ENCODE measurements at places on chromosomes 7 and 10.

DNA sequence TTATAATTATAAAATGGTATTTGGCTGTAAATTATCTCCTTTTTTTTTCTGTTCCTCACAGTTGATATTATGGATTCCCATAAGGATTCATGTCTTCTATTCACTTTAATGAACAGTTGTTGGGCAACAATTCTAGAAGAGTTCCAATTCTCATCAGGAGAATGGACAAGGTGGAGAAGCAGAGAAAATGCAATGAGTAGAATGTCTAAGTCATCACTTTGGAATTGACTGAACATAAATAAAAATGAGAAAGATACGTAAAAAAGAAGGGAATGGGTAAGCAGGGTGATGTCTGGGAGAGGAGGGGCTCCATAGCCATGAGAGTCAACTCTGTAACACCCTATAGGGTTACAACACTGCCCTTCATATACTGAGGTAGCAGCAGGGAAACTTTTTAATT lies 1.8 kb upstream of the CAV2 start:
- no peak for DNase-seq

GRCh38 chr7:45987521-45988290 lies 66.6 kb upstream of the IGFBP3 start:
- DNase-seq, result no peak

DNA sequence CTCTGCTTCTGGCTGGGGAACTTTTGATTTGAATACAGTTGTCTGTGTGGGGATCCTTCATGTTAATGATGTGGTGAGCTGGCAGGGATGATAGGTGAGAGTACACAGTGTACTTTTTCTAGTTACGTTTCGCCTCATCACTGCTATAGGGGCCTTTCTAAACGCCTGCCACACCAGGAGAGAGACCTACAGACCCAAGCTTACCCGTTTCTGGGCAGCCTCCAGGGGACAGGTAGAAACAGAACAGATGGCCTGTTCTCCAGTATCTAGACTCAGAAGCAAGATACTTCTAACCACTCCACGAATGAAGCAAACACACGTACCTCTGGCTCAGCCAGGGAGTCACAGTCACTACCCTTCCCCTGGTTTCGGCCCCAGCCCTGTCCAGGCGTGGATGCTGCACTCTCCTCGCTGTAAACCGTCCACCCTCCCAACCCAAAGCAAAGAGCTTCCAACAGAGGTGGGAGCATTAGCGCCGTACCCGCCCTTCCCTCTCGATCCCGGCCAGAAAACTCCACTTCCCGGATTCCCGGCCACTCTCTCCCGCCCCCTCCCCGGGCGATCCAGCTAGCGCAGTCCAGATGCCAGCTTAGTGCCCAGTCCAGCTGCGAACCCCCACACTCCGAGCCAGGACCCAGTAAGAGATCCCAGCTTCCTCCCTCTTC lies 1.2 kb downstream of the CCDC6 start:
- DNase-seq, result no peak

- no peak for DNase-seq
Measured at GRCh38 chr7:4277936-4278335, 404.2 kb upstream of the FOXK1 start.

GRCh38 chr10:124044143-124044862 lies 49.1 kb downstream of the CHST15 start:
- DNase-seq, result no peak

DNA sequence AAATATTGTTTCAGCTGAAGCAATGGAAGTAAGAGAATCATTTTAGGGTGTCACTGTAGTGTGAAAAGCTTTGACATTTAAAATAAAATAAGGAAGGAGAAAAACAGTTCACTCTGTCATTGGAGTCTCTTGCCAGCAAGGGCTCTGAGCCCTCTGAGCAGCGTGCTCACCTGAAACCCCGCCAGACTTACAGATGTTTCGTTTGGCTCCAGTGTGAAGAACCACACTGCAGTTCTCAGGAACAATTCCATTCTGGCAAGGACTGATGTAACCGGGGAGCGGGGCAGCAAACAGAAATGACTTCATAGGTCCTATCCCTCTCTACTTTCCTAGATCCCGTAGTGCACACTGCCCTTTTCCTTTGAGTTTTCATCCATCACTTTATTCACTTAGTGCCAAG lies 164.3 kb downstream of the CELF2 start:
- no peak for DNase-seq

DNA sequence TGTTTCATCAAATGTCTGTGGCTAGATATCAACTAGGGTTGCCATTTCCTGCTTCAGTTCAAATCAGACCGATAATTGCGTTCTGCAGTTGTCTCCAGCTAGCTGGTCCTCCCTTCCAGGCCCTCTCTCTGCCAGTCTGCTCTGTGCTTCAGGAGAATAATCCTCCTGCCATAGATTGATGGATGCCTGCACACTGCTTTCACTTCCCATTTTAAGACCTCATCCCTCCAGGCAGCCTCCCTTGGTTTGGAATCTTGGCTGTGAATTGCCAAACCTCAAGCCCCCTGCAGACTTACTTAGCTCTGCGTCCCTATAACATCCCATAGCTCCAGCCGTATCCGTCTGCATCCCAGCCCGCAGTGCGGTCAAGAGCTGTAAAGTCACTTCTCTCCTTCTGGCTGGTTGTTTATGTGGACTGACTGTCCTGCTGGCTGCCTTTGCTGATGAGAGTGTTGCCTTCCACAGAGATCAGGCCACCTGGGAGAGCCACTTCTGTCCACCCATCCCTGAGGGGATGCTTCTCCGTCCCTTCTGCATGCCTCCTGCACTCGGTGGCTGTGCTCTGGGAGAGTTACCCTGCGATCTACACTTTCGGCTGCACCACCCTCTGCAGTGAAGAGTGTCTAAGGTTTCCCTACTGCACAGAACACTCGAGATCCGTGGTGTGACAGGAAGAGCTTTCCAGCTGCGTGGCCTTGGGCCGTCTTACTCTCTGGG lies 22.4 kb upstream of the KLF6 start:
- DNase-seq, result no peak

GRCh38 chr10:80471001-80471400 lies 16.9 kb downstream of the TSPAN14 start:
- DNase-seq, result no peak

DNA sequence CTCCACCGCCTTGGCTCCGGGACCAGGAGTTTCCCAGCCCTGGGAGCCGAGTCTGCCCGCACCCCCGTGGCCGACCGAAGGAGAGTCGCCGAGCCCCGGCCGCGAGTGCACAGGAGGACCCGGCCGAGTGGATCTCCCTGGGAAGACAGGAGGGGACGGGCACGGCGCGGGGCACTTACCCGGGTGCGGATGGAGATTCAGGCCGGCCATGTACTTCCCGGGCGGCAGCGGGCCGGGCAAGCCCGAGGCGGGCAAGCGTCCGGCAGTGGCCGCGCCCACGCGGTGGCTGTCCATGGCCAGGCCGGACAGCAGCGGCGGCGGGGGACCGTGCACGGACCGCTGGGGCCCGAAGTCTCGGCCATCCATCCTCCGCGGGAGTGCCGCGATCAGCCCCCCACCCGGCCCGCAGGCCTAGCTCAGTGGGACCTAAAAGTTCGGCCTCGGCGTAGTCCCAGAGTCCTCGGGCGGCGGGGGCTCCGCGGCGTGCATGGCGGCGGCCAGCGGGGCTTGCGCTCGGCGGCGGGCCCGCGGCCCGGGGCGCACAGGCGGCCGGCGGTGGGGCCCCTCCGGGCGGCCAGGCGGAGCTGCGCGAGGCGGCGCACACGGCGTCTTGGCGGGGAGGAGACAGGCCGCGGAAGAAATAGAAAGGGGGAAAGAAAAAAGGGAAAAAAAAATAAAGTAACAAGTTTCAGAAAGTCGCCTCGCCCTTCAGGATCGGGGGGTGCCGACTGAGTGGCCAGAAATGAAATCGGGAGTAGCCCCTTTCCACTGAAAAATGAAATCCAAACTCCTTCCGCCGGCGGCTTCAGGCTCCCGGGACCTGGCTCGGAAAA lies 2.5 kb downstream of the TNRC18 start:
- DNase-seq, result no peak

All from fibroblast of gingiva (primary cell).